ENCODE measurements at places on chromosomes 6 and 20.

- no peak for DNase-seq
These were observed 20.9 kb downstream of the FAM8A1 start for GRCh38 chr6:17621003-17621402.

DNA sequence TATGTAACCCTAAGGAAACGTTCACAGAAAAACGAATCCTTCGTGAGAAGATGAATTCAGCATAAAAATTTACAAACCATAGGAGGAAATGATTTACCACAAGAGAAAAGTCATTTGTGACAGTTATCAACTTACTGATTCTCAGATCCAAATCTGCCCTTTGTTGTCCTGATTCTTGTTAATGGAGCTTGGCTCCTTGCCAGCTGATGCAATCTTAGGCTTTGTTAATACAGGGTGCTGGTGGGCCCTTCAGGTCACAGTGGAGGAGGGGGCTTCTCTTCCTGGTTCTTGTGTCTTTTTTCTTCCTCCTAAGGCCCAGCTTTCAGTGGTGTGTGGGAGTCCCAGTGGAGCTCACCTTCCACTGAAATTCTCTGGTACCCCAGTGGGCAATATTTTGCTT lies 108.4 kb upstream of the MAP3K7 start:
- DNase-seq: no peak

GRCh38 chr6:155404937-155405336 lies 50.7 kb downstream of the NOX3 start:
- DNase-seq: no peak

GRCh38 chr20:59431014-59431413 lies 130.6 kb downstream of the EDN3 start:
- no peak for DNase-seq

- no peak for DNase-seq
These were observed 85.9 kb downstream of the ADTRP start for GRCh38 chr6:11692451-11693376.

DNA sequence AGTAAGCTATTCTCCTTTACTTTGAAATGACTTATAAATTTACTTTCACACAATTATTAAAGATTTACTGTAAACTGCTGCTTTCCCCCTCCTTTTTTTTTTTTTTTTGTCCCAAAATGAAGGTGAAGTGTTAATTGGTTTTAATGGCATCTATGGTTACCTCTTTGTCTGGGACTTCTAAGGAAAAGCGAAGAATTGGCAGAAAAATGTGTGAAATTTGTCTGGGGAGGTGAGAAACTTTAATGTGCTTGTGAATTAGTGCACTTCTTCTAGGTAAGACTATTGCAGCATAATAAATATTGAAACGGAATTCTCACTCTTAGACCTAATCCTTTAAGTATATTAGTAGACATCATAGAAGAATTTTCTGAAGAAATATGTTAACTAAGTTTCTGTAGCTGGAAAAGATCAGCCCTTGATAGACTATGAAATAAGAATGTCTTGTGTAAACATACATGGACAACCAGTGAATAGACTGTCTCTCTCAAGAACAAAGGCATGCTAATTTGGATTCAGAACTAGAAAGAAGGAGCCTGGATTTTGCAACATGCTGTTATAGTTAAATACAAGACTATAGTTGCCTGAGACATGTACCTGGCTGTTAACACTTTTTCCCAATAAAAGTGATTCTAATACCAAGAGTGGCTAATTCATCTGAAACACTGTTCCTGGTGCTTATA lies 23.9 kb downstream of the FLRT3 start:
- no peak for DNase-seq

DNA sequence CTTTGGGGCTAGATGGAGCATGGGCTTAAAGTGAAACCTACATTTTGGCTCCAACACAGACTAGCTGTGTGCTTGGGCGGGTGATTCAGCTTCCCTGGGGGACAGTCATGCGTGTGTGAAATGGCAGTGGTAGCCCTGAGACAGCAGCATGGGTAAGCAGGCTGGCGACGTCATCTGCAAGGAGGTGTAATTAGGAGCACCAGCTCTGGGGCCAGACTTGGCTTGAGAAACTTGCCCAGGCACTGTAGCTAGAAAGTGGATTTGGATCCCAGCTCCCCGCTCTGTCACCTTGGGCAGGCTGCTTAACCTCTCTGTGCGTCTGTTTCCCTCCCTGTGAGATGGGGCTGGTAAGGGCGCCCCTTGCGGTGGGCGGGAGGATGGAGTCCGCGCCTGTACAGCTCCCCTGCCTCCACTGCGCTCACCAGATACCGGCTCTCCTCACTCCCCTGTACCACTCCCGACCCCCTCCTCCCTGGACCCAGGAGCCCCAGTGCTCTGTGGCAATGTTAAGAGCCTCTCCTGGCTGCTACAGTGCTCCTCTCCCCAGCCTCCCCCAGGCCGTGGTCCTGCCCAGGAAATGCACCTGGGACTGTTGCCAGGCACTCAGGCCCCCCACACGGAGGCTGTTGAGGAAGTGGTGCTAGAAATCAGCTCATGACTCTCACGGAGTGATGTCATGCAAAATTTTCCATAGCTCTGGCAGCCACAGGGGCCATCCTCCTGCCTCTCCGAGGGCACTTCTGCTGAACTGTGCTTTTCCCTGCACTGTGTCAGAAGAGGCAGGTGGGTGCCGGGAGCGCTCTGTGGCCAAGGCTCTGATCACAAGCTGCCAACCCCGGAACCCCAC lies 44.6 kb downstream of the SYNJ2 start:
- DNase-seq: peak; percentile 69

DNA sequence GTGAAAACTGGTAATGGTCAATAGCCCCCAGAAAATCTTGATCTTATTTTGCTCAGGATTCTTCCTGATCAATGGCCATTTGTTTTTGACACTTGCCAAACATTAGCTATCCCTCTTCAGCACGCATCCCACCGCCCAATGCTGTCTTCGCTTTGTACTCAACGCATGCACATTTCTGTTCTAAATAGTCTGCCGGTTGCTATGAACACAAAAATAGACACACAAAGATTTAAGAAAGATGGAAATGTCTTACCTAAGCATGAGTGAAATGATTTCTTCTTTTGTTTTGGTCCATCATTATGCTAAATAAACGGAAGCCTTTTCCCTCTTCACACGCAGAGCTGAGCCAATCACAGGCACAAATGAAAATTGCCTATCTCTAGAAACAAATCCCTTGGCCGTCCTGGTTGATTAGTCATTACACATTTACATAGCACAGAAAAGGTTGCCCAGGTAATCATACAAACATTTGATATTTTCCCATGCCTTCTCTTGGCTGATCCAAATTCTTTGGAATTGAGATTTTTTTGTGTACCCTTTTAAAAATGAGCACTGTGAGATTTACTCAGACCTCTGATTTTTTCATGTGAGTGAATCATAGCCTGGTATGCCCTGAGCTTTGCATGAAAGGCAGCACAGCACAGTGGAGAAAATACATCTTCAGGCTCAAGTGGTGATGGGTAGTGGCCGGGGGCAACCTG lies 70.5 kb upstream of the FAM184A start:
- no peak for DNase-seq

DNA sequence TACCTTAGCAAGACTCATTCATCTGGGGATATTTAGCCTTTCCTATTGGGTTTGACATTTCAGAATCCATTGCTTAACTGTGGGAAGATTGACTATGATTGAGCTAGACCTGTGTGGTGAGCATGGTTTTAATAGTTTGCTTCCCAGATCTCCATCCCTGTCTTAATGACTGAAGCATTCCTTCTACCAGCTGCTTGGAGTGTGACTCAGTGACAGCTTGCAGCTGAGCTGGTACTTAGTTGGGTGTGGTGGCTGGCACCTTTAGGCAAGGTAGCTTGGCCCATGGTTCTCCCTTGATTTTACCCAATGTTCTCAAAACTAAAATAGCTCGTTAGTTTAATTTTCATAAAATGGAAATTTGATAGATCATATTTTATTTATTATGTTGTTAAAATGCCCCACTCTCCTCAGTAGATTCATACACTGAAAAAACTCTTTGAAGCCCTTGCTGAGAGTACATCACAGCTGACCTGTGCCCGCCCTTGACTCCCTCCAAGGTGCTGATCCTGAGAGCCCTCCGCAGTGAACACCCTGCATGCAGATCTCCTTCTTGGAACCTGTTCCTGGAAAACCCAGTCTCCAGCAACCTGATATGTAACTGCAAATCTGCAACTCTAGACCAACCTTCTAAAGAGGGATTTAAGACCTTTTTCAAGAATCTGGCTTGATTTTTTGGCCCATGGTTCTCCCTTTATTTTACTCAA lies 19.1 kb downstream of the DOK5 start:
- no peak for DNase-seq

GRCh38 chr6:6199678-6200077 lies 120.8 kb downstream of the F13A1 start:
- DNase-seq: no peak

DNA sequence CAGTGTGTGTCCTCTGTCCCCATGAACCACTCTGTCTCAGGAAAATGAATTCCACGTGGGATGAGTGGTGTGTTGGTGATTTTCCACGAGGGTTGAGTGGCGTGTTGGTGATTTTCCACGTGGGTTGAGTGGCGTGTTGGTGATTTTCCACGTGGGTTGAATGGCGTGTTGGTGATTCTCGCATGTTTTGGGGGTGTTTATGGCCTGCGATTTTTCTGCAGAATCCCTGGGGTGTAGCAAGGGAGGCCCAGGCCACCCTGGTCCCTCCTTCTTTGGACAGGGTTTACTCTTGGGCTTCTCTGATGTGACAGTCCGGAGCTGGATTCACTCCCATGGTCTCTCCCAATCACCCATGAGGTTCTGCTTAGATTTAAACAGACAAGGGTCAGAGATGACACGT lies 90.6 kb upstream of the FRMD1 start:
- no peak for DNase-seq

DNA sequence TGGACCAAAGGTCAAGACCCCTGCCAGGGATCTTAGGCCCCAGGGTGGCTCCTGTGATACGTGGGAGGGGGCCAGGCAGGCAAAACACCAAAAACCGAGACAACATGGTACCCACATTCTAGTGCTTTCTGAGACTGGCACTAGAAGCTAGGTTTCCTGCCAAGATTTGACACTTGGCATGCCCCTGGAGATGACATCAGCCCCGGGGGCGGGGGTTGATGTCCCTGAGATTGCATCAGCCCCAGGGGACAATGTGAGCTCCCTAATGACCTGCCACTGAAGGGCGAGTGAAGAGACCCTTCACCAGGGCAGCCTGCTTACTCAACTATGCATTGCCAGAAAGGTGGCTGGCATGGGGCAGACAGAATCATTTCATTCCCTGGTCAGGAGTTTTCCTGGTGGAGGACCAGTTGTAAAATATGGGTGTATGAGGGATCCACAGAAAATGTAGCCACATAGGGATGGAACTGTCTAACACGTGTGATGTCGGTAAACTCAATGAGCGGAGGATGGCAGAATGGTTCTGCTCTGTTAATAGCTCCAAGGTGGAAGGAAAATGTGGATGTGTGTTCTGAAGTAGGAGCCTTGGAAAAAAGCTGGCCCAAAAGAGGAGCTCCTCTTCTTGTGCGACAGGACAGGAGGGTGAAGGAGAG lies 219.7 kb downstream of the UNC5CL start:
- DNase-seq: no peak

DNA sequence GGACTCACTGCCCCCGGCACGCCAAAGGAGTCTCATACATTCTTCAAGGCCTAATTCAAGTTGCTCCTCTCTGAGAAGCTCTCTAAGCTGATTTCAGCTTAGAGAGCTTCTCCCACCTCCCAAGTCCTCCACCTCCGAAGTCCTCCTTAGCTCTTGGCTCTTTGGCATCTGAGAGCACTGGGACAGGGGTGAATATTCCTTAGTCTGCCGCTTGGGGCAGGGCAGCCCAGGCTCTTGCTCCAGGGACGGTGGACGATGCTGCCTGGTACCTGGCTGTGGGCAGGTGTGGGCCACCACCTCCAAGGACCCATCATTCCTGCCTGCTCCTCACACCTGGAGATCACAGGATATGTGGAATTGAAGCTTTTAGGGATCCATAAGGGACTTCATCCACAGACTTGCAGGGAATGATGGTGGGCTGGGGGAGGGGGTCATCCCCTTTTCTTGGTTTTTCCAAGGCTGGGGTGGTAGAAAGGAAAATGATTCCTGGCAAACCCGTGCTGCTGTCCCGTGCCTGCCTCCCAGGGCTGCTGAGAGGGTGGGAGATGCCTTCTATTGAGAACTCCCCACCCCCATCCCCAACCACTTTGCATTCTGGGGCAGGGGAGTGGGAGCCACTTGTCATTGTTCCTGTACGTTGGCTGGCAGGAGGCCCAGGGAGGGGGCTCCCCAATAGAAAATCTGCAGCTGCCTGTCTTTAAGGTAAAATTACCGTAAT lies 57.4 kb downstream of the ARHGAP40 start:
- no peak for DNase-seq

GRCh38 chr20:23420943-23421931 lies at the start of gene NAPB:
TSS of gene NAPB (minus strand) at chr20:23421488. CDS start at chr20:23421402, 86 bp downstream.
- DNase-seq: peak; percentile 77

GRCh38 chr6:121794630-121795029 lies 359.2 kb downstream of the GJA1 start:
- DNase-seq: no peak

GRCh38 chr6:97456070-97456469 lies 173.1 kb upstream of the MMS22L start:
- DNase-seq: no peak

DNA sequence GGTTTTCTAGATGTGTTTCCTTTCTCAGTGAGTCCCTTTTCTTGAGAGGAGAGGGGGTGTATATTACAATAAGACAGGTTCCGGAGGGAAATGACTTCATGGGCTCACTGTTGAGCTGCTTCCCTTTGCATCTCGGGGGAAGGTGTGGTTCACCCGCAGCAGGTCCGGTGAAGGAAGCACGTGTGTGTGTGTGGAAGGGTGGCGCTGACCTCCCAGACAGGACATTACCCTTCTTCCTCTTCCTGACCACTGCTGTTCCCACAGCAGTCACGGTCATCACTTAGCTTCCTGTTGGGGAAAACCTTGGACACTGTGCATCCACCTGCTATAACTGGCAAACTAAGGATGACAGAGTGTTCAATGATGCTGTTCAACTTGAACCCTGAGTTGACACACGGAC lies 83.6 kb downstream of the PLEKHG1 start:
- DNase-seq: no peak

DNA sequence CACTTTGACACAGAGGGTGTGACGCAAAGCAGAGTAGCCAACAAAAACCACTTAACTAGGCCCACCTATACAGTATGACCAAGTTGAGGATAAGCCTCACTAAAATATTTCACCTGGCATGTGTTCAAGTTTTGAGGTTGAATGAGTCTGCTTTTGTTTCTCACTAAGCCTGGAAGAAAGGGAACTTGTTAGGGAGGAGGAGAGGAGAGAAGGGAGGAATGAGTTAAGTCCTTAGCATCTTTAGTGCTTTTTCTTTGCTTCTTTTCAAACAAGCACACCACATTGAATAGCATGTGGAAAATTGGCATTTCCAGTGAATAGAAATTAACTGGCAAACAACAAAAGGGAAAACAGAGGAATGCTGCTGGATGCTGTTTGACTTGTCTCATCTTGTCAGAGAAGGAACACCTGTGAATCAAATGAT lies 461.9 kb downstream of the GJA1 start:
- no peak for DNase-seq

GRCh38 chr6:157865249-157865648 lies 42.2 kb downstream of the SNX9 start:
- DNase-seq: no peak

DNA sequence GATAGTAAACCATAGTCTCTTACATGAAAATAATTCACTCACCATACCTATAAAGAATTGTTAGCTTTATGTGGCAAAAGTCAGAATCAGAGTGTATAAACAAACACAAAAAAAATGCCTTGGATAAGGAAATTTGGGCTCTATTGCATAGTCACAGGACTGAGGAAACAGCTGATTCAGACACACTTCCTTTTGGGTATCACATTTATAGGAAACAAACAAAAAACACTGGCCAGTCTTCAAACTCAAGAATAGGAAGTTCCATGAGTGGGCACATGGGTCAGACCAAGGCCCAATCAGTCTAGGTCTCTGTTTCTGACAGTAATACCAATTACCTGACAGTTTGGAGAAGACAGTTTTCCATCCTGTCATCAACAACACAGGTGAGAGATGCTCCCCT lies 8.0 kb downstream of the SLC18B1 start:
- DNase-seq: no peak

Measured in stimulated activated CD8-positive, alpha-beta memory T cell treated with anti-CD3 and anti-CD28 coated beads, Interleukin-4, amount 100 ng/mL, for 1 hour (primary cell).